ENCODE measurements at places on chromosomes 13 and 19. TPM values are rescaled to one million over a fixed set of nuclear protein-coding genes. Genes with fewer than 3 reads are reported as not detected.

DMPK gene
- 17.6 TPM for total RNA-seq

PRSS57 gene
- total RNA-seq, result not detected

PNMA8A gene
- total RNA-seq, result 2.4 TPM

S1PR4 gene
- total RNA-seq, result 0.47 TPM

KLK13 gene
- total RNA-seq, result not detected

ZNF737 gene
- total RNA-seq, result 4.3 TPM

HIF3A gene
- 1.2 TPM for total RNA-seq

UBA52 gene
- total RNA-seq, result 894 TPM

KMT2B gene
- 8.8 TPM for total RNA-seq

PEG3 gene
- total RNA-seq, result 1.2 TPM

ZNF841 gene
- 21.0 TPM for total RNA-seq

NLRP11 gene
- not detected for total RNA-seq

ZBTB32 gene
- total RNA-seq, result not detected

FUT2 gene
- total RNA-seq, result not detected

GAS6 gene
- total RNA-seq, result 150 TPM

FKRP gene
- 10.6 TPM for total RNA-seq

ZNF420 gene
- total RNA-seq, result 8.2 TPM

SLAIN1 gene
- 1.3 TPM for total RNA-seq

VSTM2B gene
- not detected for total RNA-seq

ZNF556 gene
- total RNA-seq, result not detected

CRTC1 gene
- total RNA-seq, result 0.90 TPM

GTF3A gene
- 117 TPM for total RNA-seq

TBXA2R gene
- 1.2 TPM for total RNA-seq

SIGLEC14 gene
- total RNA-seq, result not detected

EXOSC5 gene
- total RNA-seq, result 18.3 TPM

ZNF20 gene
- 3.5 TPM for total RNA-seq

CEACAM3 gene
- not detected for total RNA-seq

MAG gene
- not detected for total RNA-seq

PEX11G gene
- 1.4 TPM for total RNA-seq

CGB1 gene
- not detected for total RNA-seq

MTMR6 gene
- 23.7 TPM for total RNA-seq

APC2 gene
- 0.09 TPM for total RNA-seq

ZNF221 gene
- total RNA-seq, result 7.7 TPM

GPX4 gene
- 429 TPM for total RNA-seq

ERFL gene
- total RNA-seq, result under 0.01 TPM

ZNF382 gene
- total RNA-seq, result 8.7 TPM

ERICH6B gene
- total RNA-seq, result not detected

PLK5 gene
- not detected for total RNA-seq

CEBPA gene
- 0.18 TPM for total RNA-seq

UBL3 gene
- total RNA-seq, result 9.8 TPM

Measured in endothelial cell of coronary artery (primary cell).